Kidney epithelial cell (primary cell): ENCODE measurements at places on chromosomes 16 and 17.
A peak's percentile ranks its signal among the peaks of the same experiment; 100 is the strongest.

GRCh38 chr16:64962786-64963185 is 159.1 kb downstream of the CDH11 start:
- DNase-seq, result no peak

DNA sequence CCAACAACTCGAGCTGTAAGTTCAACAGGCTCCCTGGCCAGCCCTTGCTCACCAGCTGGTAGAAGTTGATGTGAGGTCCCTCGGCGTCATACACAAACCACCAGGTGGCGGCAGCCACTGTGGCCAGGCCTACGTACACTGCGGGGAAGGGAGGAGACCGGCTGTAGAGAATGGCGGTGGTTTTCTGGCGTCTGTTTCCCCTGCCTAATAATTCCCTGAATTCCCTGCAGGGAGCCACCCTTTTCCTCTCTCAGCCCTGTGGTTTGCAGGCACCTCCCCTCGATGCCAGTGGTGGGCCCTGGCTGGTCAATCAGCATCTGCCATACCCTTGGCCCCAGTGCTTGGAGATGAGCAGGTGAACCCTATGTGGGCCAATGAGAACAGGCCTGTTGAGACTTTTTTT is 18.9 kb upstream of the P2RX1 start:
- DNase-seq, result peak; percentile 21

- no peak for DNase-seq
Measured at GRCh38 chr16:66372078-66372897, 5.8 kb downstream of the CDH5 start.

GRCh38 chr16:86565181-86565631 is 1.4 kb upstream of the FOXC2 start:
- no peak for DNase-seq

- no peak for DNase-seq
Measured at GRCh38 chr16:85586380-85587104, 26.6 kb upstream of the GSE1 start.

GRCh38 chr16:22202261-22202637 is 3.8 kb upstream of the EEF2K start:
- no peak for DNase-seq

- no peak for DNase-seq
Measured at GRCh38 chr17:40818343-40818732, 4.1 kb downstream of the KRT10 start.

DNA sequence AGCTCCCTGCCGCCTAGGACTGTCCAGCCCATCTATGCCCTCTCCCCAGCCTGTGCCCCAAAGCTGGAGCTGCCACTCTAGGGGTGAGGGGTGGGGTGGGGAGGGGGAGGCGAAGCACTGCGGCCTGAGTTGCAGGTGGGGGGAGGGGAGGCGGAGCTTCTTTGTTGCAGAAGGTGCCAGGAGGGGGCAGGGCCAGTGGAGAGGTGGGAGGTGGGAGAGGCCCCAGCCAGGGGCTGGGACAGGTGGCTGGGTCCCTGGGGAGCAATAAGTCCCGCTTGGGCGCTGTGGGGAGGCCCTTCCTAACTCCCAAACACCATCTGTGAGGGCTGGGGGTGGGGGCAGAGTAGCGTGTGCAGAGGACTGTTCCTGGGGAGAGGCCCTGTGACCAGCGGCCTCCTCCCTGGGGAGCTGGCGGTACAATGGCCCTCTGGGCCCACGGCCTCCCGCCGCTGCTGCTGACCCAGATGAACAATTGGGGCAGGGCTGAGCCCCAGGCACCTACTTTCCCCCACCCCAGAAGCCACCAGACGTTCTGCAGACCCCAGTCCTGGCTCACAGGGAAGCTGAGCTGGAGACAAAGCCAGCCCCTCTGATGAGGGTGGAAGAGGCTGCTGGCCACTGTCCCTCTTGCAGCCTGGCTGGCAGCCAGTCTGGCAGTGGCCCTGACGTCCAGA is 2.2 kb upstream of the NTN3 start:
- DNase-seq, result no peak

- no peak for DNase-seq
Measured at GRCh38 chr16:9446471-9447194, 355.2 kb downstream of the HAPSTR1 start.

GRCh38 chr16:49424961-49425360 is 51.4 kb downstream of the C16orf78 start:
- no peak for DNase-seq

DNA sequence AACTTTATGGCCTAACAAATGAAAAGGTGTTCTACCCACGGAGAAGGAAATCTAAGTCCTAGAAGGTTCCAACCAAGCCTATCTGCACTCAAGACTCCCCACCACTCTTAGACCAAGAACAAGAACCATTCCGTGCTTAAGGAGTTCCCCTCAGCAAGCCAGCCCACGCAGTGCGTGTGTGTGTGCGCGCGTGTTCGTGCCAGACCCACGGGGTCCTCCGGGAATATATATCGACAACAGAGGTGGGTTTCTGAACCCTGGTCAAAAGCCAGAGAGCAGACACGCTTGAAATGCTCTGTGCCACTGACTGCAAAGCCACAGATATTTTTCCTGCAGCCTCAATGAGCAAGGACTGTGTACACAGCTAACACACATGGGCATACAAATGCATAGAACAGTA is 70.7 kb downstream of the SLC39A11 start:
- DNase-seq, result no peak

DNA sequence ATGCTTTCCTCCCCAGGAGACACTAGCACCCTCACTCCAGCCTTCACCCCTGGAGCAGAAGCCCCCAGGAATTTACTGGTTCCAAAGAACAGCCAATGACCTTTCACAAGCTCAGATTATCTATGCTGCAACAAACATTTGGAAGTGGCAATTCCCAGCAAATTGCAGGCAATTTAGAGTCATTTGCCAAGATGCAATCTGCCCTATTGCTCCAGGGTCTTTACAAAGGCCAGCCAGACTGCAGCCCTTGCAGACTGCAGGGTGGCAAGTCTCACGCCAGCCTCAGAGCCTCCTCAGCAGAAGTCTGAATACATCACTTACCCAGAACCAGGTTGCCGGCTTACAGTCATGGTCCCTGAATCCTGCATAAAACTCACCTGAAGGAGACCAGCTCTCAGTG is 21.8 kb downstream of the AXIN1 start:
- no peak for DNase-seq

- peak; percentile 2 for DNase-seq
Measured at GRCh38 chr16:14672403-14672971, 21.6 kb downstream of the PLA2G10 start.

DNA sequence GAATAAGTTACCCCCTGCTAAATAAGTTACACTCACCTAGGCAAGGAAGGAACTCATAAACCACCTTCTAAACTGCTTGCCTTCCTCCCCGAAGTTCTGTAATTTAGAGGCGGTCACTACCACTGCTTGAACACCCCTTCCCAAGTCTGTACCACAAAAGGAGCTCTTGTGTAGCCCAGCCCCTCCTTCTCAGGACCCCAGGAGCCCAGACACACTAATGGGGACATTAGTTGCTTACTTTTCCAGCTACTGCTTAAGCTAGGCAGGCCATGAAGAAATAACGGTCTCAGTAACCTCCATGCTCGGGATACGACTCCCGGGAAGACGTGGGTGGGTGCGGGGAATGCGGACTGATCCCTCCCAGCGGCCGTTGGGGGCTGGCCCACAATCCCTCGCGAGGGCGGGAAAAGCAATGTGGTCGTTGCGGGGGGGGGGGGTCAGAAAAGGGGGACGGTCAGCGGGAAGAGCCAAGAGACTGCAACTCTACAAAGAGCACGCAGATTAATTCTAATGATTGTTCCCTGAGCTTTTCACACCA is at the start of gene TEX14:
Gene TEX14 (minus strand): TSS at position 345 of the 538 bp plus-strand sequence. CDS start 40,044 bp downstream, outside the sequence.
- no peak for DNase-seq
